ENCODE measurements at places on chromosomes 6 and 20. TPM values are rescaled to one million over a fixed set of nuclear protein-coding genes. Genes with fewer than 3 reads are reported as not detected.
A peak's percentile ranks its signal among the peaks of the same experiment; 100 is the strongest.

Gene CCN5
- 0.28 TPM for polyA plus RNA-seq

DNA sequence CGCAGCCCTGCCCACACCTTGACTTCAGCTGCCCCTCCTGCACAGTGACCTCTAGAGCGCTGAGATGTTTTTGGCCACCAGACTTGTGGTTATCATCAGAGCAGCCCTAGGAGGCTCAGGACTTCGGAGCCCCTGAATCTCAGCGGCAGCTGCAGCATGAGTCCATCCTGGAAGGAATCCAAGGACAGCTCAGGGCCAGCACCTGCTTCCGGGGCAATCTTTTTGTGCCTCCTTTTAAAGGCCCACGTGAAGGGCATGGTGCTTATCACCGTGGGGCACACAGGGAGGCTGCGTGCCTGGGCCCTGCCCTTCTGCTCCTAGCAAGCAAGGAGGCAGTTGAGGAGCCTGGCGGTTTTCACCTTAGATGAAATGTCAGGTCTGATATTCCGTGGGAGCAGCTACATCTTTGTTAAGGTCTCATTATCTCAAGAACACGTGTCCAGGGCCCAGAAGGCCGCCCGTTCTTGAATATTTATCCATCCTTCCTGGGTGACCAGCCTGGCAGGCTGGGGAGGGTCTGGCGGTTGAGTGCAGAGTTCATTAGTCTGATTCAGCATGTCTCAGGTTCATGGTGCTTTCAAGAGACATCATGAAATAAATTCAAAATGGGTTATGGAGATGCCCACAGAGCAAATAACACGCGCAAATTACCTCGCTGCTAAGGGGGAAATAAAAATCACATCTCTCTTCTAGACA is 392.4 kb downstream of the TAF4 start:
- no peak for DNase-seq

Gene GRM1
- 0.18 TPM for polyA plus RNA-seq

DNA sequence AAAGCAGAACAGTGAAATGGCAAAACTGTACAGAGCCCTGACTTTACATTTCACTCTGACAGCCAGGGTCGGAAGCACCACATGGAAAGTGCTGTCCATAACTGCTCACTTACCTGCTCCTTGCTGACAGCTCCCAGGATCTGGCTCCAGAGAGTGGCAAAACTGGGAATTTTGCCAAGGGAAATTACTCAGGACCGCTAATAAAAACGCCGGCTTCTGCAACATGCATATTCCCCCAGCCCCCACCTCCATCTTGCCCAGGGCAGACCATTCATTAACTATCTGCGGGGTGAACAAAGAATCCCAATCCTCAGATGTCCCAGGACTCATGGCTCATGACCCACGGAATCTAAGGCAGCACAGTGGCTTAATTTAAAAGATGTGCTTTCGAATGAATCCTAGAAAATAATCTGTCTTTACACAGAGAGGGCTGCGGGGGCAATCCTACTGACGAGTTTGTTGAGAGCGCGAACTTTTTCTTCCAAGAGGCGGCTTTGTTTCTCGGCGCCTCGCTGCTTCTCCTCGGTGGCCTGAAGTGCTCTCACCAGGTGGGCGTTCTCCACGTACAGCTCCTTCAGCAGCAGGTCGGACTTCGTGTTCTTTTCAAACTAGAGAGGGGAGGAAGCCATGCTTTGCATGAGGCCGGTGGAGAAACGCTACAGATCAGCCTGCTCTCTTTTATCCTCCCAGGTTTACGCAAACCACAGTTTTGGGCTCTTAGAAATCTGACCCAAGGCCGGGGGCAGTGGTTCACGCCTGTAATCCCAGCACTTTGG is 45.8 kb downstream of the GINS1 start:
- peak; percentile 12 for DNase-seq

Gene EPB41L1
- polyA plus RNA-seq: 63.3 TPM

Gene CAGE1
- 0.38 TPM for polyA plus RNA-seq

Gene AIF1
- 60.5 TPM for polyA plus RNA-seq

GRCh38 chr6:63441266-63441956 is 121.6 kb upstream of the LGSN start:
- no peak for DNase-seq

- no peak for DNase-seq
Observed at GRCh38 chr6:155215906-155216305, 47.9 kb upstream of the CLDN20 start.
